Glutamatergic neuron (in vitro differentiated cells): ENCODE measurements at places on chromosomes 3 and 15. TPM values are rescaled to one million over a fixed set of nuclear protein-coding genes. Genes with fewer than 3 reads are reported as not detected.

DRD3 gene
- not detected for total RNA-seq

CIP2A gene
- 8.2 TPM for total RNA-seq

ANKRD63 gene
- not detected for total RNA-seq

PLSCR2 gene
- not detected for total RNA-seq

REC114 gene
- not detected for total RNA-seq

FAM81A gene
- not detected for total RNA-seq

SIDT1 gene
- total RNA-seq = not detected

PARP16 gene
- 6.8 TPM for total RNA-seq

MCF2L2 gene
- total RNA-seq = 18.1 TPM

TMOD2 gene
- total RNA-seq = 75.0 TPM

ALDH1A2 gene
- total RNA-seq = not detected

ISL2 gene
- total RNA-seq = 78.7 TPM

MEGF11 gene
- total RNA-seq = 2.6 TPM

CCR8 gene
- total RNA-seq = not detected

RETNLB gene
- total RNA-seq = not detected

CD276 gene
- total RNA-seq = 192 TPM

GCSAM gene
- not detected for total RNA-seq

NANOGP8 gene
- total RNA-seq = 0.86 TPM

GPR62 gene
- 0.44 TPM for total RNA-seq
